ENCODE measurements at places on chromosomes 7 and 10. TPM values are rescaled to one million over a fixed set of nuclear protein-coding genes. Genes with fewer than 3 reads are reported as not detected.

The ABCB1 gene
- total RNA-seq = 1.8 TPM

The PAXIP1 gene
- total RNA-seq = 12.7 TPM

The TMEM213 gene
- not detected for total RNA-seq

The ZNF365 gene
- total RNA-seq = 11.0 TPM

The PLCE1 gene
- total RNA-seq = 0.84 TPM

The FRAT1 gene
- total RNA-seq = 1.4 TPM

The ST8SIA6 gene
- total RNA-seq = not detected

The BHLHA15 gene
- 0.57 TPM for total RNA-seq

The HOXA3 gene
- not detected for total RNA-seq

The SFRP4 gene
- total RNA-seq = 0.19 TPM

The CHST15 gene
- total RNA-seq = 20.6 TPM

The CDHR3 gene
- 3.1 TPM for total RNA-seq

The TRIM4 gene
- total RNA-seq = 4.6 TPM

The HSPA12A gene
- total RNA-seq = 11.1 TPM

The HEPACAM2 gene
- total RNA-seq = not detected

The TFEC gene
- 1.8 TPM for total RNA-seq

The LOXL4 gene
- 41.2 TPM for total RNA-seq

The ANKRD22 gene
- total RNA-seq = not detected

The DRGX gene
- total RNA-seq = not detected

The CYP17A1 gene
- not detected for total RNA-seq

The GPR26 gene
- 0.09 TPM for total RNA-seq

The OR2A42 gene
- not detected for total RNA-seq

The GPRIN2 gene
- 2.2 TPM for total RNA-seq

The PPP1R17 gene
- total RNA-seq = not detected

The CUZD1 gene
- total RNA-seq = 0.17 TPM

The LRRC17 gene
- 63.4 TPM for total RNA-seq

The ASB15 gene
- not detected for total RNA-seq

The AMZ1 gene
- 5.7 TPM for total RNA-seq

The CASP7 gene
- 41.9 TPM for total RNA-seq

The TRIM24 gene
- total RNA-seq = 62.3 TPM

The TAS2R41 gene
- not detected for total RNA-seq

The COL28A1 gene
- 0.11 TPM for total RNA-seq

The PNLIPRP1 gene
- total RNA-seq = not detected

The ZPBP gene
- total RNA-seq = not detected

The SPDYE11 gene
- total RNA-seq = not detected

The PRPS1L1 gene
- total RNA-seq = not detected

The PLAU gene
- total RNA-seq = 81.2 TPM

The PHKG1 gene
- not detected for total RNA-seq

The TMEM184A gene
- total RNA-seq = 1.8 TPM

The C10orf53 gene
- not detected for total RNA-seq

The MALSU1 gene
- total RNA-seq = 55.9 TPM

The OTUD1 gene
- 5.5 TPM for total RNA-seq

The CALHM3 gene
- not detected for total RNA-seq

The SEMA4G gene
- 5.9 TPM for total RNA-seq

The SLK gene
- 27.5 TPM for total RNA-seq

The EBF3 gene
- total RNA-seq = 0.07 TPM

The SORCS1 gene
- total RNA-seq = 1.1 TPM

The ANKRD30A gene
- total RNA-seq = not detected

The SOSTDC1 gene
- 0.14 TPM for total RNA-seq

The CREB5 gene
- 25.4 TPM for total RNA-seq

The UCN3 gene
- total RNA-seq = not detected

The C10orf67 gene
- total RNA-seq = 0.46 TPM

The OPN4 gene
- total RNA-seq = not detected
